ENCODE measurements at places on chromosomes 11 and 22.
A peak's percentile ranks its signal among the peaks of the same experiment; 100 is the strongest.

DNA sequence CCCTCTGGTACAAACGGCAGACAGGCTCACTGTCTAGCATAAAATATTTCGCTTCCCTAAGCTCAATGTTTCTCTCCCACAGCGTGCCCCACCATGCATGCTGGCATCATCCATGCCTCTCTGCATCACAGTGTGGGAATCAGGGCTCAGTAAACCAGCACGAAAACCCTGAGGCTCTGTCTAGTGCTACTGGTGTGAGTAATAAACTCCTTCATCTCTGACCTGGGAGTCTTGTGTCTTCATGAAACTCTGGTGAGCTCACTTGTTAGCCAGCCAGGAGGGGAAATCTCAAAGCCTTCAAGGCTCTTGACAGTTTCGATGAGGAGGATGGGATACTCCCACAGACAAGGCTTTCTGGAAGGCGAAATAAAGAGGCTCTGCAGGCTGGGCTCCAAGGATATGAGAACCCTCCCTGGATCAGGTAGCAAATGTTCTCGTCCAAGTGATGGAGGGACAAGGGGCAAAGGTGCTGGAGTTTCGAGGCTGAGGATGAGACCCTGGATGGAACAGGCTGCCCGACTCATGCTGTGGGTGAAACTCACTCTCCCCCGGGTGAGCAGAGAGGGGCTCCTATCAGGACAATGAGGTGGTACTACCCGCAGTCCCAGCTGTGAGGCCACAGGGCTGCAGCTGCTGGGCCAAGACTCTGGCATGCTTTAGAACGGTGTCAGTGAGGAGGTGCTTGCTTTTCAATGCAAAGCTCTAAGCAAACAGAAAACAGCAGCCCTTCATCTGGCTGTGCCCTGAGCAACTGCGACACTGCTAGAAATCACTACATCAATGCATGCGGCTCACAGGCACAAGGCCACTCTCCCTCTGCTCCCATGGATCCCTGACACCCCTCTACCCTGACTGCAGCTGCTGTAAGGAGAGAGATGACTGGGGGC lies 69.3 kb downstream of the SHANK2 start:
- DNase-seq, result no peak

GRCh38 chr11:8787372-8787771 lies 104.8 kb downstream of the RPL27A start:
- DNase-seq, result no peak

- no peak for DNase-seq
Measured at GRCh38 chr22:33350491-33350890, 292.3 kb upstream of the SYN3 start.

DNA sequence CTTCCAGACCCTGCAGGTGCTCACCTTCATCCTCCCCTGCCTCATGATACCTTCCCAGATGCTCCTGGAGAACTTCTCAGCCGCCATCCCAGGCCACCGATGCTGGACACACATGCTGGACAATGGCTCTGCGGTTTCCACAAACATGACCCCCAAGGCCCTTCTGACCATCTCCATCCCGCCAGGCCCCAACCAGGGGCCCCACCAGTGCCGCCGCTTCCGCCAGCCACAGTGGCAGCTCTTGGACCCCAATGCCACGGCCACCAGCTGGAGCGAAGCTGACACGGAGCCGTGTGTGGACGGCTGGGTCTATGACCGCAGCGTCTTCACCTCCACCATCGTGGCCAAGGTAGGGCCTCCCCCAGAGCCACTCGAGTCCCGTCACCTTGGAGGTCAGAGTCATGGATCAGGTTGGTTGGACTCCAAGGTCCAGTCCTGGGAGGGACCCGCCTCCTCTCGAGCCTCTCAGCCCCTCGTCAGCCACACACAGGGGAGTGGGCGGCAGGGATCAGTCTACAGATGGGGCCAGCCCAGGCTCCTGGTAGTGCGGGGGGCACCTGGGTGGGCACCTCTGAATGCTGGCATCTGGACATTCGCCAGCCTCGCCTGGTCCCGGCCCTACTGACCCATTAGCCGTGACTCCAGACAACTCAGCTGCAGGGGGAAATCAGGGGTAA lies 34.8 kb upstream of the SLC22A12 start:
- no peak for DNase-seq

- DNase-seq, result no peak
Measured at GRCh38 chr11:113176599-113177360, 137.6 kb upstream of the TTC12 start.

- peak; percentile 53 for DNase-seq
Measured at GRCh38 chr11:6812390-6813005, 13.0 kb upstream of the OR6A2 start.

DNA sequence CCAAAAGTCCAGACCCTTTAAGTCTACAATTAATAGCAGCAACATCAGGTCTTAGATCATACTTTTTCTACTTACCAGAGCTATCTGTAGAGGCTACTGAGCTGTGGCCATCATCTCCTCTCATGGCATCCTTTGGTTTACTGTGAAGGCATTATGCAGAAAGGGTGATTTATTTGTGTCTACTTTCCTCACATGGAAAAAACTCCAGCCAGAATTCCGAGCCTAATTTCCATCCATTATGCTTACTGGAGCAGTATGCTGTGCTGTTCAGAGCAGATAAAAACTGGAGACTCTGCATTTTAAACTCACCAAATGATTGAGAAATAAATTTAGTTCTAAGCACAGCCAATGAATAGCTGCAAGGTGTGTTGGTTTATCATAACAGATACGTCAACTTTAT lies 581.8 kb downstream of the ETS1 start:
- no peak for DNase-seq

All from stimulated activated CD4-positive, alpha-beta T cell treated with anti-CD3 and anti-CD28 coated beads, Interleukin-12 subunit alpha, Interleukin-12 subunit beta, amount 100 ng/mL, for 48 hours (primary cell).